ENCODE measurements at places on chromosomes 1 and 21. TPM values are rescaled to one million over a fixed set of nuclear protein-coding genes. Genes with fewer than 3 reads are reported as not detected.

The GABRD gene
- 0.16 TPM for total RNA-seq

The PLEKHN1 gene
- 0.11 TPM for total RNA-seq

The KANK4 gene
- total RNA-seq: not detected

The NPHS2 gene
- total RNA-seq: not detected

The BCL2L15 gene
- total RNA-seq: not detected

The LPAR3 gene
- 0.82 TPM for total RNA-seq

The MEF2D gene
- total RNA-seq: 19.9 TPM

The CFH gene
- total RNA-seq: 1.7 TPM

The KCNH1 gene
- 8.0 TPM for total RNA-seq

The DISC1 gene
- 4.8 TPM for total RNA-seq

The VHLL gene
- total RNA-seq: 0.27 TPM

The ZNF362 gene
- total RNA-seq: 17.8 TPM

The ZFP69B gene
- 3.3 TPM for total RNA-seq

The ITGB2 gene
- total RNA-seq: not detected

The SFN gene
- 0.11 TPM for total RNA-seq

The GJA8 gene
- not detected for total RNA-seq

The ERG gene
- total RNA-seq: not detected

The ALX3 gene
- not detected for total RNA-seq

The LDLRAD1 gene
- total RNA-seq: not detected

The CELA3A gene
- not detected for total RNA-seq

The AGL gene
- 9.3 TPM for total RNA-seq

The CENPF gene
- 66.4 TPM for total RNA-seq

The KRTAP19-3 gene
- total RNA-seq: not detected

The LIN28A gene
- not detected for total RNA-seq

Measured in SK-MEL-5 (cell line).